Fibroblast of skin of right biceps (primary cell): ENCODE measurements at places on chromosomes 7 and 10.

- DNase-seq = no peak
These were observed 814 bp downstream of the MEST start for GRCh38 chr7:130492523-130493274.

- no peak for DNase-seq
These were observed 21.6 kb downstream of the PTER start for GRCh38 chr10:16458166-16458955.

- peak; percentile 97 for DNase-seq
These were observed 109.5 kb upstream of the TMEM72 start for GRCh38 chr10:44801383-44802327.

DNA sequence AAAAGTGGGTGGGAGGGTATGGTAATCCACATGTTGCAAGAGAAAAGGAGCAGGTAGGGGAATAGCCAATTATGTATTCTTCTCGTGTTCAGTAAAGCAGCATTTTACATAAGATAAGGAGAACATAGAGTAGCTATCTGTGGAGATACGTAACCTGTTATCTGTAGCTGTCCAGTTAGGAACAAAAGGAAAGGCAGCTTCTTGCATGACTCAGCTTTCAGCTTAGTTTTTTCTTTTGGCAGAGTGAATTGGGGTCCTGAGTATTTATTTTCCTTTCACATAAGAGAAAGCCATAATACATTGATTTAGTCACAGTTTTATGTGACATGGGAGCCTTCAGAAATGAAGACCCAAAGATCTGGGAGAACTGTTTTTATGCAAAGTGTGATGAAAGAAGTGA, 116.7 kb upstream of the IMMP2L start:
- no peak for DNase-seq

DNA sequence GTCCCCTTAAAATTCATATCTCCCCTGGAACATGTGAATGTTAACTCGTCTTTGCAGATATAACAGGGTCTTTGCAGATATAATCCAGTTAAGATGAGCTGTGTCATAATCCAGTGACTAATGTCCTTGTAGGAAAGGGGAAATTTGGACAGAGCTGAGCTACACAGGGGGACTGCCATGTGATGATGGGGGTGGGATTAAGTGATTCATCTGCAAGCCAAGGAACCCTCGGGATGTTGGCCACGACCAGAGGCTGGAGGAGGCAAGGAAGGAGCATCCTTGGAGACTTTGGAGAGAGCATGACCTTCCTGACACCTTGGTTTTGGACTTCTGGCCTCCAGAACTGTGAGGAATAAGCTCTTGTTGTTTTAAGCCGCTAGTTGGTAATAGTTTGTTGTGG, 153.9 kb upstream of the PCBD1 start:
- no peak for DNase-seq

GRCh38 chr7:24727154-24728120, 29.8 kb downstream of the GSDME start:
- DNase-seq = no peak

- DNase-seq = no peak
These were observed 115.5 kb upstream of the ADARB2 start for GRCh38 chr10:1852841-1853240.

DNA sequence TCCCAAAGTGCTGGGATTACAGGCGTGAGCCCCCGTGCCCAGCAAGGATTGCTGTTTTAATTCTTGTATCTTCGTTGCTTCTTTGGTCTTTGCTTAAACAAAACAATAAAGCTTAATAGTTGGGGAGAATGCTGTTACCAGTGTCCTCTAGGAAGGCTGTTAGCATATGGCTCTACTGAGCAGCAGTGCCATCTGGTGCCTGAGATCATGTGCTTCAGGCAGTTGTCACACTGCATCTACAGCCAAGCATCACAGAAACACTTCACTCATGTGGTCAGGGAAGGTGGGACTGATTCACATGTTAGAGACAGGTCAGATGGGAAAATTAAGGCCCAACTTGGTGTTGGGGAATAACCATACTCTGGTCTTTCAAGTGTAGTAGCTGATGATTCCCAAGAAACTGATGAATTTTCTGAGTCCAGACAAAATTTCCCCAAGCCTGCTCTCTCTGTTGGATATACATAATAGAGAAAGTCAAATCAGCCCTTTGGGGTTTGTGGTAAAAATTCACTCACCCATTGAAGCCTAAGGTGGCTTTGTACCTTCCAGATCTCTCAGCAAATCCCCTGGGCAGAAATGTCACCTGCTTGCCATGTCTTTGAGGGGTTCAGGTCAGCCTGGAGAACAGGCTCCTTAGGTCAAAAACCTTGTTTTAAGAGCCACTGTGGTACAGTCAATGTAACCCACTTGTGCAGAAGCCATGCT, 28.4 kb downstream of the UBE2D4 start:
- peak; percentile 55 for DNase-seq

DNA sequence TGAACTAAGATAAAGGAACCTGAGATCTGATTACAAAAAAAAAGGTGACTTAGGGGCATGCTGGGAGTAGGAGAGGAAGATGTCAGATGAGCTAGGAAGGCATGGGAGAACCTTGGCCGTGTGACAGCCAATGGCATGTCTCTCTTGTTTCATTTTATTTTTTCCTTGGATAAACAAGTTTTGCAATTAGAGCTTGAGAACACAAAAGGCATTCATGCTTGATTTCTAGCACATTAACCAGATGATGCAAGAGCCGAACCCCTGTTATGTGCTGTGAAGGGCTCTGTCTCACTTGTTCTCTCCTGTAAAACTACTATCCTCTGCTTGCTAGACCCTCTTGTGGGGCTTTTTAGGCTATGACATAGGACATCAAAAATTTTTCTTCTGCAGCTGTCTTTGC, 134.3 kb upstream of the ASAH2 start:
- no peak for DNase-seq

- no peak for DNase-seq
These were observed 73.3 kb downstream of the THSD7A start for GRCh38 chr7:11758627-11759111.

GRCh38 chr10:98016772-98017475, 13.5 kb downstream of the CRTAC1 start:
- DNase-seq = no peak

DNA sequence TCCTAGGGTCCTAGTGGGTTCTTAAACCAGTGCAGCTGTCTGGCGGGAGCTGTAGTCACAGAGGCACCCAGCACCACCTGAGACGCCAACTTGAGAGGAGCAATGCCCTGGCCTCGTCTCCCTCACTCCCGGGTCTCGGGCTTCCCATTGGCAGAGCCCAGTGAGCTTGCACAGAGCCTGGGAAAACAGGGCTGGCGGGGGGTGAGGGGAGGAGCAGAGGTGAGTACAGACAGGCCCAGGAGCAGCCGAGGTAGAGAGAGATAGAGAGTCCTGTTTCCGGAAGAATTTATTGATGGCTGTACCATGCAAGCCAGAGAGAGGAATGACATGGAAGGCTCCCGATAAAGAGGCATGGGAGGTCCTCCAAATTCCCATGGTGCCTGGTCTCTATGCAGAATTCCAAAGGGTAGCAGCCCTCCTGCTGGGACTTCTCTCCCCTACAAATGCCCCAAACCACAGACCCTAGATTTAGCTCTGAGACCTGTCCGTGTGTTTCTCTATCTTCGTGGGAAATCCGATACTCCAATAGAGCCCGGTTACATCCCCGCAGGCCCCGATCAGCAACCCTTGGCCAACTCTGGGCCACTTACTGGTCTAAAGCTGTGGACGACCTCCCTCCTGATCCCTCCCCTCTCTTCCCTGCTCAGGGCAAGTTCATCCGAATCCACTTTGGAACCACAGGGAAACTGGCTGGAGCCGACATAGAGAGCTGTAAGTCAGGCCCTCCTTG, 20.3 kb upstream of the MYH16 start:
- no peak for DNase-seq

- DNase-seq = peak; percentile 11
These were observed 74.3 kb upstream of the PCGF5 start for GRCh38 chr10:91146146-91146545.

DNA sequence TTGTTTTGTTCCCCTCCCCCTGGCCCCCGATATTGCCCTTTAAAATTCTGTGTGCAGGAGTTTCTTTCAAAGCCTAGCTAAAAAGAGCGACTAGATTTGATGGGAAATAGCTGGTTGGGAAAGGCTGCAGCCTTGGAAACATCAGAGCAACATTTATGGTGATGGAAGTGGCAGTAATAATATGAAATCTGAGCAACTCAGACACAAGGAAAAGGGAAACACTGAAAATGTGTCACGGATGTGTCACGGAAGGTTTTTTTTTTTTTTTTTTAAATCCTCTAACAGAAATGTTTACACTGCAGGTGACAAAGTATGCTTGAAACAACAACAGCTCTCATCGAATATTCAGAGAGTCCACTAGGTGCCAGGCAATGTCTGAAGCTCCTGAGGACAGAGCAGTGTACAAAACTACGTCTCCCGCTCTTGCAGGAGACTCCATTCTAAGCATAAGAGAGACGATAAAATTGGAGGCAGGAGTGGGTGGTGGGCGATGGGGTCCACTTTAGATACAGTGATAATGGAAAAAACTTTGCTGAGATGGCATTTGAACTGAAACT, 143.0 kb downstream of the RSU1 start:
- no peak for DNase-seq

GRCh38 chr7:22447008-22447407, 53.0 kb downstream of the STEAP1B start:
- DNase-seq = no peak

GRCh38 chr7:69719717-69720116, 121.4 kb downstream of the AUTS2 start:
- no peak for DNase-seq

GRCh38 chr10:61179771-61180170, 235.8 kb upstream of the RHOBTB1 start:
- no peak for DNase-seq

- DNase-seq = no peak
These were observed 155.0 kb downstream of the RTKN2 start for GRCh38 chr10:62113680-62114079.

DNA sequence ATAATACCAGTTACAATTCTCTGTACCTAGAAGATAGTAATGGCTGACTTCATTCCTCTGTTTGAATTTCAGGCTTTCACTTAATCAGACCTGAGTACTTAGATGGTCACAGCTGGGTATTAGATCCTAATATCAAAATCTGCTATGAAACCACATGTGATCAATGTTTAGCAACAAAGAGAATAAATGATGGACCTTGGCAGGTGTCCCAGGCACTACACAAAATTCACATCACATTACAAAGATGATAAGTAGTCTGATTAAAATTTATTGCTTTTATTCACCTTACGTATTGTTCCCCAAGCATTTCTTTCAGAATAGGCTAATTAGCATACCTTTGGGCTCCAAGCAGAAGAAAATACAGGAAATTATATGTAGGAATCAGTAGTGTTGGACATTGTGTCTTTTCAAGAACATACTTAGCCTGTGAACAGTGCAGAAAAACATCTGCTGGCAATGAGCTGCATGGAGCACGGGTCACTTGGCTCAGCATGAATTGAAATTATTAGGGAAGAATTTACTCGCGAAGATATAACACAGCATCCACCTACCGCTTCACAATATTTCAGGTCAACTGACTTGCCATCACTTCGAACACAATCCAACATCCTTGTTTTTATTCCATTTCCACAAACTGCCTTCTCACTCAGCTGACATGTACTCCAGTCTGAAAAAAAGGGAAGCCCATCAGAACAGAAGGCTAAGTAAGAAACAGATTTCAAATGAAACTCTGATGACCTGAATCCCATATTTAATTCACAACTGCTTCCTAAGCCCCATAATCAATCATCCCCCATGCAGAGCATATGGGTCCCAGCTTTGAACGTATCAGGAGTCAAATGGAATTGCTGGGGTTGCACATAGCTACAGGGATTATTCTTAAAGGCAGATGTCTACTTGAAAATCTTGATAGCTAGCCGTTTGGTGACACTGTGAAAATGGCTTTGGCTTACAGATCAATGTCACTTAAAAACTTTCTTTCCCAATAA, 421.0 kb downstream of the THSD7A start:
- no peak for DNase-seq
